ENCODE measurements at places on chromosomes 13 and 19. TPM values are rescaled to one million over a fixed set of nuclear protein-coding genes. Genes with fewer than 3 reads are reported as not detected.

GRCh38 chr19:32105527-32106310 is 239.7 kb upstream of the ZNF507 start:
- DNase-seq, result no peak

DNA sequence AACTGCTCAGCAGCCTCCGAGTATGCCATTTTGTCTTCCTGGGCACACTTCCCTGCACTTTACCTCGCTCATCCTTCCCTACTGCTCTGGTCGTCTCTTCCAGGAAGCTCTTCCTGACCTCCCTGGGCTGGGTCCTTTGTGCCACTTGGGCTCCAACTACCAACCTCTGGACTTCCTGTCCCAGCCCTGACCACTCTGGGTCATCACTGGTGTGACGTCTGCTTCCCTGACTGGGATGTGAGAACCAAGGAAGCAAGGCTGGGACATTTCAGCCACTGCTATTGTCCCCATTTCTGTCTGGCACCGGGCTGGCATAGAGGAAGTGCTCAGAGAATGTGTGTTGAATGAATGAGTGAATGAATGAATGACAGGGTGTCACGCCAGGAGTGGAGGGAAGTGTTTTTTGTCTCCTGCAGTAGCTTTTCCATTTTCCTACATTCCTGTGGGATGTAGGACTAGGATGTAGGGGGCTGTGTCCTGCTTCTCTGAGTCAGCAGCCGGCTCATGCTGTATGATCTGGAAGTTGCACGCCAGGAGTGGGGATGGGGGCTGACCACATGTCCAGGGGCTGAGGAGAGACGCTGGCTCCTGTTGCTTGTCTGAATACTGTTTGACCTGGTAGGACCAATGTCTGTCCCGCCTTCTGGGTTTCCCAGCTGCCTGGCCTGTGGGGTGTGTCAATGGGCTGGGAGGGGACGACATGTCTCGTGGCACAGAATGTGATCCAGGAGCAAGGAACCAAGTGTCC is 14.7 kb downstream of the NOVA2 start:
- no peak for DNase-seq

- DNase-seq, result no peak
Observed at GRCh38 chr19:16721051-16721450, 1.4 kb downstream of the NWD1 start.

- DNase-seq, result no peak
Observed at GRCh38 chr13:80199585-80200292, 141.2 kb downstream of the SPRY2 start.

DNA sequence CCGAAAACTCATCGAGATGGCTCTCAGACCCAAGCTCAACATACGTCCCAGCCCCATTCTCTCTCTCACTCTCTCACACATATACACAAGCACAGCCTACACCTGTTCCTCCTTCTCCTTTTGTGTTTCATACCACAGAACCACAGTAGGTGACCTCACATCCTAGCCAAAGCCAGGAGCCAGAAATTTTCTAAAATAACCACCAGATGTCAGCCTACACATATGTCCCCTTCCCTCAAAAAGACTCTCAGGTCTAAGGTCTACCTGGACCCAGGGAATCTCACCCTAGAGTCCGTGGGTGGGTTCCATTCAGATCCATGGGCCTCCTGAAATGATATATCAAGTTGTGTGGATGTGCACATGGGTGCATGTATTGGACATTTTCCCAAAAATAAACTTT is 104.2 kb upstream of the IPO5 start:
- no peak for DNase-seq

DNA sequence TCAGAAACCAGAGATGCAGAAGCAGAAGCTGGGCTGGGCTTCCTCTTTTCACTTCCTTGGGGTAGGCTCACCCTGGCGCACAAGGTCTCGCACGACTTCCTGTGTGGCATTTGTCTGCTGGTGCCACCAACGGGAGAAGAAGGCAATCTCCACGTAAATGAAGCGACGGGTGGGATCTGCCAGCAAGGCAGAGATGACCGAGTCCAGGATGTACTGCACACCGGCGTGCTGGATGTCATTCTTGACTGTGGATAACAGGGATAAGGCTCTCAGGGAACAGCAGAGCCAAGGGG is 1.3 kb downstream of the MAN2B1 start:
- peak; percentile 43 for DNase-seq

DNA sequence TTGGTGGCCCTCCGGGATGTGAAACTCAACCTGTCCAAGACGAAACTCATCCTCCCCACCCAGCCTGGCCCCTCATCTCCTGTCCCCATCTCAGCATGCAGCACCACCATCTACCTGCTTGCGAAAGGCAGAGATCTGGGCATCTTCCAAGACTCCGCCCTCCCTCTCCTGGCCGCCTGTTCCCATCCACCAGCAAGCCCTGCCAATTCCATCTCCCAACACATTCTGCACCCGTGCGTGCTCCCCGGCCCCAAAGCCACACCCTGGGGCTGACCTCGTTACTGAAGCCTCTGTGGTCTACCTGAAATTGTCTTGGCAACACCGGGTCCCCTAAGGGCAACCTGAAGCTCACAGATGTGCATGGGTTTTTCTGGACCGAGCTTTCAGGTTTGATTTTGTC is 13.2 kb upstream of the CAMSAP3 start:
- no peak for DNase-seq

TLE6 gene
- not detected for polyA plus RNA-seq

KCNC3 gene
- polyA plus RNA-seq, result not detected

CYP2F1 gene
- polyA plus RNA-seq, result not detected

LIG4 gene
- polyA plus RNA-seq, result 4.4 TPM

All from CD4-positive, CD25-positive, alpha-beta regulatory T cell (primary cell).